ENCODE measurements at places on chromosomes 1 and 21.

DNA sequence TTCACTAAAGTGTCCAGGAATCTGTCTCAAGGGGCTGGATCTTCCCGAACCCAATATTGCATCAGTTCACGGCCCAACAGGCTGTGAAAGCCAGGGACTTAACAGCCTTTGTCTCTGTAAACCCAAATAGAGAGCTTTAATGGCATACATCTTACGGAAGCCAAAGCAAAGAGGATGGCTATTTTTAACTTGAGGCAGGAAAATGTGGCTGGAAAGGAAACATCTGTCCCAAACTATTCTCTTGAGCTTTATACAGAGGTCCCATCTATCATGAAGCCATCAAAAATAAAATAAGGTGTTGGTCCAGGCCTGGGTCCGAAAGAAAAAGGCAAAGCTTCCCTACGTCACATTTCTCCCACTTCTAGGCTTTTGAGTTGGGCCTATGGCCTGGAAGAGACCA lies 7.7 kb upstream of the CD34 start:
- no peak for DNase-seq

DNA sequence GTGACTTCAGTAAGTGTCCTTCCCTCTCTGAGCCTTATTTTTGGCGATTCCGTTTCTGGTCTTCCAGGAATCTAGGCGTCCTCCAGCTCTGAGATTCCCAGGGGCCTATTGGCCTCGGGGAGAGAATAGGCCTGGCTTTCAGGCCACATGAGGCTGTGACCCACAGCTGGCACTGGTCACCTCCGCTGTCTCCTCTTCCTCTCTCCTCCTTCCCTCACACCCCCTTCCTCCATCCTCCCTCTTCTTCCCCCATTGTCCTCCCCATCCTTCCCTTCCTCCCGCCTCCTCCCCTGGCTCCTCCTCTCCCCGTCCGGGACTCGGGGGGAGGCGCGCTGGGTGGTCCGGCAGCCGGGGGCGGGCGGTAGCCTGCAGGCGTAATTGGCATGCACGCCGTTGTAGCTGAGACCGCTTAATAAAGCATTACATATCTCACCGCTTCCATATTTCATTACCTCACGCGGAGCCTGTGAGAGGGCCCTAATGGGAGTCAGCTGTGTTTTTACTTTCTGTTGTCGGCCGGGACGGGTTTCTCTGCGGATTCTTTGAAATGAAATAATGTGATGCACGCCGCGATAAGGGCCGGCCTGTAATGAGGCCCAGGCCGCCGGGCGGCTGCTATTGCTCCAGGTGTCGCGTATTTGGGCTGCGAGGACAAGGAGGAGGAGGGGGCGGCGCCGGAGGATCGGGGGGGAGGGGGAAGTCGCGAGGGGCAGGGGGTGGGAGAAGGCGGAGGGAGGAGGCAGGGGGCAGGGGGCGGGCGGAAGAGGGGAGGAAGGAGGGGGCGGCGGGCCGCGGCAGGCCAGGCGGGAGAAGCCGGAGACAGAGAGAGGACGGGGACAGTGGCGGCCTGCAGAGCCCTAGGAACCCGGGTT lies 95.3 kb downstream of the FOXD2 start:
- no peak for DNase-seq

- DNase-seq = no peak
Measured at GRCh38 chr21:38888991-38889561, 83.3 kb downstream of the ETS2 start.

DNA sequence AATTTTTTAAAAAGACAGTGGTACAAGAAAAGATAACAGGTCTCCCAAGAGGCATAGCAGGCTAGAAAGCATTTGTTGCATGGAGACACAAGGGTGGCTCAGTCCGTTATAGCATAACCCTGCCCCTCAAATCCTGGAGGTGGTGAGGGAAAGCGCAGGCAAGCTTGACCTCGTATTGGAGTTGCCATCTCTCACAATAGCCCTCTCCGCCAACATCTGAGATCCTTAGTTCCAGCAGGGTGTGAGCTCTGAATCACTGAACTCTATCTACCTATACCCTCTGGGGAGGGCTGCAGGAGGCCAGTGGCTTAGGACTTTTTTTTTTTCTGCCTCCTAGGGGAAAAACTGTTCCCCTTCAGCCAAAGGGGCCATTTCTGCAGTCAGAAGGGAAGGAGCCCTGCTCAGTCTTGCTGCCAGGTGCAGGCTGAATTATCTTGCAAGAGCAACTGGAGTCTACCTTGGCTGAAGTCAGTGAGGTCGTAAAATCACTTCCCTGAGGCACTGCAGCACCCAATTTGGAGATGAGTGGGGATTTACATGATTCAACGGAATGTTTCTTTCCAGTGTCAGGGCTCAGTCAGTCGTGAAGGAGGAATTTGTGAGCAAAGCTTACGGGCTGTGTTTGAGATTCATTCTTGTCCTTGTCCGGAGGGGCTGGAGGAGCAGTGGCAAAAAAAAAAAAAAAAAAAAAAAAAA lies 17.2 kb upstream of the C8A start:
- no peak for DNase-seq

All from bone marrow (tissue), 2 donors.